ENCODE measurements at places on chromosomes 5 and 9.

DNA sequence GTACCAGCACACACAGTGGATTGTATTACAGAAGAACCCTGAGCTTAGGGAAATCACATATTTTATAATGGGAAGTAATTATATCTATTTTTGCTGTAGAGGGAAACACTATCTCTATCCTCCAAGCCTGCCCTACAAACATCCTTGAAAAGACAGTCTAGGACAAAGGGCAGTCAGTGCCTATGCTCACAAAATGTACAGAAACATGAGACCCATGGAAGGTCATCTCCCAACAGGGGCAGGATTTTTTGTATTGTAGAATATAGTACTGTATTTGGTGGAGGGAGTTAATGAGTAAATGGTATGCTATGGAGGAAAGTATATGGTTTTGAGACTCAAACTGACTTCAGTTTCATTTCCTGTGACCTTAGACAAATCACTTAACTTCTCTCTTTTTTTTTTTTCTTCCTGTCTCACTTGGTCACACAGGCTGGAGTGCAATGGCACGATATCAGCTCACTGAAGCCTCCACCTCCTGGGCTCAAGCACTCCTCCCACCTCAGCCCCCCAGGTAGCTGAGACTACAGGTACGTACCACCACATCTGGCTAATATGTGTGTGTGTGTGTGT, 5.8 kb upstream of the RAB14 start:
- no peak for DNase-seq

DNA sequence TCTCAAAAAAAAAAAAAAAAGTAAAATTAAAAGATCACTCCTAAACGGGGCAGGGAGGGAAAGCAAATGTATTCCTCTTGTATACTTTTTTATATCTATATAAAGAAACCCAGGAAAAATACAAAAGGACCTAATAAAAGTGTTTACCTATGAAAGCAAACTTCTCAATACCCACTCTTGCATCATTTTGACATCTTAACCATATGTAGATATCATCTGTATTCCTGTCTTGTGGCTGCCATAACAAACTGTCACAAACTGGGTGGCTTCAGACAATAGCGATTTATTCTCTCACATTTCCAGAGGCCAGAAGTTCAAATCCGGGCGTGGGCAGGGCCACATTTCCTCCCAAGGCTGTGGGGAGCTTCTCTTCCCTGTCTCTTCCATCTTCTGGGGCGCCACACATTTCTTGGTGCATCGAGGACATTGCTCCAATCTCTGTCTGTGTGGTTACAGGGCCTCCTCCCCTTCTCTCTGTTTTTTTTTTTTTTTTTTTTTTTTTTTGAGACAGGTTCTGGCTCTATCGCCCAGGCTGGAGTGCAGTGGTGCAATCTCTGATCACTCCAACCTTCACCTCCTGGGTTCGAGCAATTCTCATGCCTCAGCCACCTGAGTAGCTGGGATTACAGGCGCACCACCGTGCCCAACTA, 58.4 kb upstream of the IL17B start:
- no peak for DNase-seq

DNA sequence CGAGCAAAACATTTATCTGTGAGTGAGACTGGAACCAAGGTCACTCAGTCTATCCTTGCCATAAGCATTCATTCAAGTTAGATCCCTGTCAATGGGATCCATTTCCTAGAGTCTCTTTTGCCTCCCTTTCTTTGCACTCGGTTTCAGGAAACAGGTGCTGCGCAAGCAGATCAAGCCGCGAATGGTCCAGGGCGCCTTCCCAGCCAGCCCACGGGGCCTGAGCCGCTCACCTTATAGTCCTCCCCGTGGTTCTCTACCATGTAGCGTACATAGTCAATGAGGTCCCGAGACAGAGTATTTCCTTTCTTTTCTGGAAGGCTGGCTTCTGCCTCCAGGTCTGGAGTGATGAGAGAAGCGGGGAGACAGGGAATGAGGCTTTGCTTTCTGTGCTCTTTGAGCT, 3.4 kb downstream of the NOP16 start:
- no peak for DNase-seq

GRCh38 chr5:171481571-171482433, 62.4 kb downstream of the FGF18 start:
- DNase-seq, result peak; percentile 83

DNA sequence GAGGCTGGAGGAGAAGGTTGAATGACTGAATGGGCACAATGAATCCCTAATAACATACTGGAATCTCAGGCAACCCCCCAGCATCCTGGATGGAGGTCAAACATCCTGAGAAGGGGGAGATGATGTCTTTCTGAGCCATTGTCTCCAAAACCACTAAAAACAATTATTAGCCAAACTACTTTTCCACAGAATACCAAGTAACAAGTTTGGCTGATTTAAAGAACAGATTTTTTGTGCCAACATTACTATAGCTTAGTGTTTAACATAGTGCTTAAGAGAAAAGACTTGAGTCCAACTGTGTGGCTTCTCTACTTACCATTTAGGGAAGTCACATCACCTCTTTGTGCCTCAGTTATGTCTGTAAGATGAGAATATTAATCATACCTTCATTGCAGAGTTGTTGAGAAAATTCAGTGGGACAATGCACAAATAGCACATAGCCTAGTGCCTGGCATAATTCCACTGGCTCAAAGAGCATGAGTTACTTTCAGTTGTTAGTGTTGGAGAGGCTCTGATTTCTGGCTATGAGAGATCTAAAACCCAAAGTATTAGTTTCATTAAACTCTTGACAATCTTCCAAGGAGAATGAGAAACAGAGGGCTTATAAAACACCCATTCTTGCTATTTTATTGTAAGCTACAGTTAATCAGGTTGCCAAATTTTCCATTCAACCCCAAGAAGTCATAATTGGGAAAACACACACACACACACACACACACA, 111.3 kb upstream of the NR3C1 start:
- no peak for DNase-seq

DNA sequence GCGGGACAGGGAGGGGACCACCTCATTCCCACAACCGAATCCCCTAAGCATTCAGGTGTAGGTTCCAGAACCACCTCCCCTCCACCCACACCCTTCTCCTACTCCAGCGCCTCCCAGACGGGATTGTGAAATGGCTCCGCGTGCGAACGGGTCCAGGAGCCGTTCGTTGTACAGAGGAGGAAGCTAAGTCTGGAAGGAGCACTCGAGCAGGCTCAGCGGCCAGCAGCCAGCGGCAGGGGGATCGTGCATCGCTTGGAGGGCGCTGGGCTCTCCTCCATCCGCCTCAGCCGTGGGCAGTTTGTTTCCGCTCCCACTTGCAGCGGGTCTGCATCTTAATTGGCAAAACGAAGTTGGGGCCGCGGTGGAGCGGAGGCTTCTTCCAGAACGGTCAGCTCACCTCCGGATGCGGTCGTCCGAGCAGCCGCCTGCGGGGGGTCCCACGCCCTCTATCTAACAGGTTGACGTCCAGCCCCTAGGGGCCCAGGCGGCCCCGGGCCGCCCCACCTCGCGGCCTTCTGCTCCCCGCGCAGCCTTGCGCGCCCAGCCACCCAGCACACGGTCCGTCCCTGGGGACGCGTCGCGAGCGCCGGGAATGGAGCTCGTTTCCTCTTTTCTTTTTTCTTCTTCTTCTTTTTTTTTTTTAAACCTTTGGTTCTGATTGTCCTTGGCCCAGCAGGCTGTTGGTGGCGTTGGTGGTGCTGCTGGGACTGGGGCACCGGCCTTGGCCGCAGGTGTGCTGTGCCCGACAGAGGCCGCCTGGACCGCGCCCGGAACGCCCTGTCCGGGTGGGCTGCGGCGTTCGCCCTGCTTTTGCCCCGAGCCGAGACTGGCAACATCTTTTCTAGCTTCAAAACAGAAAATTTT, 3.9 kb upstream of the BARX1 start:
- DNase-seq, result no peak

DNA sequence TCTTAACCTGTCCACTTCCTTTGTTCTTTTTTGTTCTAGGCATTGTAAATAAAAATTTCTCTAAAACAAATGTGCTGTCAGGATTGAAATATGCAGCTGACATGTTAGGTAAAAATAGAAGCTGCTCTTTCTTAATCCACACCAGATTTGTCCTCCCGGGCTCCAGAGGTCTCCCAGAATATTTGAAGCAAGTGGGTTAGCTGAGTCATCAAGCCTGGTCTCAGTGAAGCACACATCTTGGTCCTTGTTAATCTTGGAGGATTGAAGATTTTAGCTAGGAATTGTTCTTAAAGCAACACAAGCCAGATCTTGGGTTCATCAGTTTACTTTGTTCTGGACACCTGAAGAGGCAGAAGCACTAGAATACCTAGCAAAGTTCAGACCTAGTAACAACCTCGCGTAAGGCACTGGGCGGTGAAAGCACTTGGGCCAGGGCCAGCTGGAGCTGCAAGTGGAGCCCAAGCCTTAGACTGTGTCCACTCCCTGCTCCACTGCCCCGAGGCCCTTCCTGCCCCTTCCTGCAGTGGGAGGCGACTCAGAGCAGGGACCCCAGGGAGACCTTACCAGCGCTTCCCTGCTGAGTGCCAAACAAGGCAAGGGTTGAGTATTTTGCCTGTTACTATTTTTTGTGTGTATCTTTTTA, 36.5 kb downstream of the HABP4 start:
- DNase-seq, result no peak

DNA sequence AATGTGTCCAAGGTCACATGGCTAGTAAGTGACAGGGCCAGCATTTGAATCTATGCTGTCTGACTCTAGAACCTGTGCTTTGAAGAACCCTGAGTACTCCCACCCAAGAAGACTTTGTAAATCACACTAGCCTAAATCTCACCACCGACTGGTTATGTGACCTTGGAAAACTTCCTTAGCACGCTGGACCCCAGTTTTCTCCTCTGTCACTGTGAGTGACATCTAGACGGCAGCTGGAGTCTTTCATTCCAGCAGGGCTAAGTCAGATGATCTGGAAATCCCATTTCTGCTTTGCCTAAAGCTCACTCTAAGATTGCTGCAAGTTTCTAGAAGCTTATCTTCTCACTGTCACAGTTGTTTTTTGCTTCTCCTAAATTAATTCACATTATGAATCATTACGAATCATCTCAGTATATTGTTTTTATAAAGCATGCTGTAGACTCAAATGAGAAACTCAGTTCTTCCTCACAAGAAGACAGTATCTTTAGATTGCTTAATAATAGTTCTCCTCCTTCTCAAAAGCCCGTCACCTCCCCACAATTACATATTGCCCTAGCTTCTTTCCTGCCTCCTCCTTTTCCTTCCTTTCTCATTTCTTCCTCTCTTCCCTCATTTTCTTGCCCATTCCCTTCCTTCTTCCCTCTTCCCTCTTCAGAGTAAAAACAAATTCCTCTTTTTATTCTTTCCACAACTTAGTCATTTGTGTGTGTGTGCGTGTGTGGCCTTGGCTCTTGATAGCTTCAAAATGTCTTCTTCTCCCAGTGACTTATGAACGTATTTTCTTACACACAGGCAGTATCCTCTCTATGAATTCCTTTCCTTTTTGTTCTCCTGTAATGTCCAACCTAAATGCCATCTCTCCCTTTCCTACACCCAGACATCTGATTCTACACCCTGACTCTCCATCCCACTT, 16.8 kb downstream of the ALDOB start:
- DNase-seq, result no peak

DNA sequence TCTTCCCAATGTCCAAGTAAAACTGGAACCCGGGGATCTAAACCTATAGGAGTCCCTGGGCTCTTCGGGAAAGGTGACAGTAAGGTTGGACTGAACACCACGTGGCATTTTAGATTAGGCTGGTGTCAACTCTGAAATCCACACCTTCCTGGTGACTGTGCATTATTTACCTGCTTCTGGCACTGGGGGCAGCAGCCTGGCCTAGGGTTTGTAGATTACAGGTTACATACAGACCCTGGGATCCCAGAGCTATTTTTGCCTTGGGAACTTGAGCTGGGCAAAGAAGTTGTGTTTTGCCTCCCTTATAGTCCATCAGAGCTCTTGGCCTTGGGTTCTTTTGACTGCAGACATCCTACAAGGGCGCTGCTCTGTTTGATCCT, 173.2 kb downstream of the DAB2IP start:
- no peak for DNase-seq

- DNase-seq, result no peak
Observed at GRCh38 chr5:77912721-77913120, 136.6 kb upstream of the TBCA start.

GRCh38 chr9:120698766-120699165, 15.5 kb downstream of the MEGF9 start:
- no peak for DNase-seq

DNA sequence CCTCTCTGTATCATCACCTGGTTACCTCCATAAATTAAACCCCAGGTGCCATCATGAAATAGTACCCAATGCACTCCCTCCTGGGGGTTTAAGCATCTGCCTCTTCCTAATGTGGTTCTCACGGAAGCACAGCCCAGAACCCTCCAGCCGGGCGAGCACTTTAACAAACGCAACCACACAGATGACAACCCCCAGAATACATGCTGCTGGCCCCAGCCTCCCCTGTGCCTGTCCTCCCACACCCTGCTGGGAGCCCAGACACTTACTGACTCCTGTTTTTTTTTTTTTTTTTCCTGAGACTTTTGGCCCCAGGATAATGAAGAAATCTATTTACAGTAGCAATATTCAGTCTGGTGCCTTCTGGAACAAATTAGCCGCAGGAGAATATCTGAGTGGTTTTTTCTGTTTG, 50.0 kb upstream of the COL5A1 start:
- DNase-seq, result no peak

DNA sequence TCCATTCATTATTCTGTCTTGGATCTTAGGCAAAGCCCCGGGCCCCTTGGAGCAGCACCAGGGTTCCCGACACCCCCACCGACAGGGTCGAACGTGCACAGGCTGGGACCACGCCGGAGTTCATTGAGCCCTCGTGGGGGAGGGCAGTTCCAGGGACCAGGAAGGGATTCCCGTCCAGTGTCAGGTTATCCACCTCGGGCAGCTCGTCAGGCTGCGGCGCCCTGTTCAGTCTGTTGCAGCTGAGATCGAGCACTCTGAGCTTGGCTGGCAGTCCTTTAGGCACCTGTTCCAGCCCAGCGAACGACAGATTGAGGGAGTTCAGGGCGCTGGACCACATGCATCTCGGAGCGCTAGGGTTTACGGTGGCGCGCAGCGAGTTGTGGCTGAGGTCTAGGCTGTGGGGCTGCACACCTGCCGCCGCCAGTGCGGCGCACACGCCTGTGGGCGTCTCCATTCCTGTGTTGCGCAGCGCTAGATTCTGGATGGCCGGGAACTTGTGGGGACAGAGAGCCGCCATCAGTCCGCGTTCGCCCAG, 1.1 kb downstream of the CD14 start:
- DNase-seq, result no peak

- DNase-seq, result peak; percentile 26
Observed at GRCh38 chr5:1637639-1638481, 114.1 kb upstream of the LPCAT1 start.

All from right forelimb (tissue), 1 donor.